Fibroblast of lung (primary cell): ENCODE measurements at places on chromosomes 4 and X. TPM values are rescaled to one million over a fixed set of nuclear protein-coding genes. Genes with fewer than 3 reads are reported as not detected.

The EDA gene
- total RNA-seq: 0.17 and 0.26 TPM in 2 replicates

The PABPC1L2A gene
- total RNA-seq: not detected in 2 replicates

The EXOC1L gene
- total RNA-seq: not detected in 2 replicates

The GAGE12J gene
- total RNA-seq: not detected in 2 replicates

The NXF2B gene
- total RNA-seq: not detected in 2 replicates

The TCEAL7 gene
- 32.5 and 52.6 TPM in 2 replicates for total RNA-seq

The TSPAN7 gene
- total RNA-seq: not detected in 2 replicates

The GAGE12C gene
- total RNA-seq: not detected in 2 replicates

The EDA2R gene
- 15.7 and 21.0 TPM in 2 replicates for total RNA-seq

The CHST7 gene
- 8.5 and 11.2 TPM in 2 replicates for total RNA-seq

The CSAG1 gene
- total RNA-seq: not detected in 2 replicates

The LNX1 gene
- 0.51 and 1.3 TPM in 2 replicates for total RNA-seq

The TCEAL9 gene
- total RNA-seq: 89.5 and 107 TPM in 2 replicates

The PRDM5 gene
- total RNA-seq: 19.0 TPM in 2 replicates

The MID2 gene
- total RNA-seq: 17.2 and 17.5 TPM in 2 replicates

The MRFAP1 gene
- 92.2 and 99.1 TPM in 2 replicates for total RNA-seq

The AFP gene
- under 0.01 and 0.83 TPM in 2 replicates for total RNA-seq
